ENCODE measurements at places on chromosomes 1 and 21.

- DNase-seq, result no peak
Measured at GRCh38 chr1:27643600-27644368, 8.8 kb upstream of the FGR start.

- no peak for DNase-seq
Measured at GRCh38 chr1:116834595-116834994, 75.1 kb upstream of the PTGFRN start.

- DNase-seq, result no peak
Measured at GRCh38 chr1:91498035-91498434, 2.6 kb upstream of the CDC7 start.

DNA sequence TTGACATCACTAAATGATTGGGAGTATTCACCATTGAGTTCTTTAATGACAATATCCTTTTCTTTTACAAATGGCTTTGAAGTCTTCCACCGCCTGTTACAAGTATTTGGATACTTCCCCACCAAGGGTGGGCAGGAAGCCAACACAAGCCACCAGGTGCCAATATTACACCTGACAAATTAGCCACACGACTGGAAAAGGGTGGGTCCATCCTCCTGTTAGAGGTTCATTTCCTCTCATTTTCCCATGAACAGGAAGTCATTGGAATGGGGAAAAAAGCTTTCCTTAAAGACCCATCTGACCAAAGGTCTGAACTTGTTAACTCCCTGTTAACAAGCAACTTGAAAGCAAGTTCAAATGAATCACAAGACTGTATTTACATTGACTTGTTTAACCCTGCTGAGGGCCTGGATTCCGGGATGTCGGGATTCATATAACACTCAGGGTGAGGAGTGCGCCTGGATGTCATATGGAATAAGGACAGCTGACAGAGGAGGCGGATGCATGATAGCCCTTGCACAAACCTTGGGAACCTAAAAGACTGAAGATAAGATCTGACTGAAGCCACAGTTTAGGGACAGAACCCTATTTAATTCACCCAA is 40.5 kb upstream of the PROX1 start:
- DNase-seq, result no peak

DNA sequence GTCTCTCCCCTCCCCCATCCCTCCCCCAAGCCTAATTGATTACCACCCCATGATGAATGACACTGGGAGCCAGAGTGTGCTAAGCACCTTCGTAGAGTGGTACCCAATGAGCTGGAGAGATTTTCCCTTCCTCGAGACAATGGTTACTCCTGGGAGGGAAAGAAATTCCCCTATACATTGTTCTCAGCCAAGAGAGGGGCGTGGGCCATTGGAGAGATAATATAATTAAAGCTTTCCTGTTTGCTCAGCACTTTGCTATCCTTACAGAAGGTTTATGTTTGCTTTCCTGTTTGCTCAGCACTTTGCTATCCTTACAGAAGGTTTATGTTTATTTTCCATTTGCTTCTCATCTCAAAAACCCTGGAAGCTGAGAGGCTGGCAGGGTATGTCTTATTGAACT is 126.1 kb upstream of the KLHDC7A start:
- no peak for DNase-seq

DNA sequence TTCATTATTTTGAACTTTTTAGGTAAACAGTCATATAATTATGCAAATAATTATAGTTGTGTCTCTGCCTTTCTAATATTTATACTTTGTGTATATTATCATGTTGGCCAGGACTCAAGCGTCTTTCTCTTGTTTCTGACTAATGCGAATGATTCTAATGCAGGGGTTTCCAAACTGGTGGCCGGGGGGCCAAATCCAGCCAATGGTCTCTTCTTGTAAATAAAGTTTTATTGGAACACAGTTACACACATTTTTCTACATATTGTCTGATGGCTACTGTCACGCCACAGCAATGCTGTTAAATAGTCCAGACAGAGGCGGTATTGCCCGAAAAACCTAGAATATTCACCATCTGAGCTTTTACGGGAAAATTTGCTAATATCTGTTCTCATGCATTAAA is 8.9 kb upstream of the POFUT2 start:
- no peak for DNase-seq

- DNase-seq, result no peak
Measured at GRCh38 chr1:209249280-209249670, 334.2 kb upstream of the CAMK1G start.

- no peak for DNase-seq
Measured at GRCh38 chr1:228351850-228352249, 54.8 kb downstream of the TRIM11 start.

- no peak for DNase-seq
Measured at GRCh38 chr21:16569679-16570078, 839.9 kb downstream of the USP25 start.
